ENCODE measurements at places on chromosomes 2 and 18.
A peak's percentile ranks its signal among the peaks of the same experiment; 100 is the strongest.

DNA sequence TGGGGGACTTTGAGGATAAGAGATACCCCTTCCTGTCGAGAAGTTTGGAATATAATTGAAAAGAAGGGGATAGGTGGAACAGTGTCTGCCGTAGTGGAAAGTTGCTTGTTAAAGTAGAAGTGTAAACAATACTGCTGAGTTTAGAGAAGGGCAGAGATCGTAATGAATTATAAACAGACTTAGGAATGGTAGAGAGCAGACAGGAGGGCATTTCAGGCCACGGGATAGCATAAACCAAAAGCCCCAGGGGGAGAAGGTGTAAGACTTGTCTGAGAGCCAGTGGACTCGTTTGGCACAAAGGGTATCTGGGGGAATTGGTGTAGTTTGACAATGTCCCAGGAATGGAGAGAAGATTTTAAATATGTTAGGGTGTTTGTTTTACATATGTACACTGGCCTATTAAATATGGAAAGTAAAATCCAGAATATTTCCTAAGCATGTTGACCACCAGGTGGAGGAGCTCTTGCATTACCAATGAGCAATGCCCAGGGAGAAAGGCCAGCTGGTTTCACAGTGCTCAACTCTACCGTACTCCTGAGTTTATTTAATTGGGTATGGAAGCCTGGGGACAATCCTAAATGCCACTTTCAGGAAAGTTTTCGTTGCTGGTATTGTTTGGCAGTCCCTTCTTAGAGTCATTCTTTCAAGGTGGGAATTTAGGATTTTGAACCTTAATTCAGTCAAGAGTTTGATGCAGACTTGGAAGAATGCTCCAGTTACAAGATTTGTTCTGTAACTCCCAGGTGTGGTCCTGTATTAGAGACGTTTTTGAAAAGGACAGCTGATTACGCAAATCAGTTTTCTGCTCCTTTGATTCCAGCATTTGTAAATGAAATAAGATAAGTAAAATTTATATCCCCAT is 7.5 kb downstream of the COPS8 start:
- DNase-seq = peak; percentile 82

DNA sequence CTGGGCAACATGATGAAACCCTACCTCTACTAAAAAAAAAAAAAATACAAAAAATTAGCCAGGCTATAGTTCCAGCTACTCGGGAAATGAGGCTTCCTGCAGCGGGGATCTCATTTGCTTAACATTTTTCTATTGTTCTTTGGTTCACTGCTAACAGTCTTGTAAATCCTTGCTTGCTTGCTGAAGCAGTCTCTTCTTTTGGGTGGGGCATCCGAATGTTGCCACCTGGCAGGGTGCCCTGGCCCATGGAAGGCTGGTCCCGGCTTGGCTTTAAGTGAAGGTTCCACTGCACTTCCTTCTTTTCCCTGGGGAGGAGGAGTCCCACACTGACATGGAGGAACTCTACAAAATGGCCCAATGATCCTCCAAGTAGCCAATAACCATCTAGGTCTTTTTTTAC is 6.0 kb upstream of the ANKRD29 start:
- DNase-seq = no peak

- DNase-seq = peak; percentile 36
These were observed 52.7 kb upstream of the MAPK4 start for GRCh38 chr18:50507120-50507590.

DNA sequence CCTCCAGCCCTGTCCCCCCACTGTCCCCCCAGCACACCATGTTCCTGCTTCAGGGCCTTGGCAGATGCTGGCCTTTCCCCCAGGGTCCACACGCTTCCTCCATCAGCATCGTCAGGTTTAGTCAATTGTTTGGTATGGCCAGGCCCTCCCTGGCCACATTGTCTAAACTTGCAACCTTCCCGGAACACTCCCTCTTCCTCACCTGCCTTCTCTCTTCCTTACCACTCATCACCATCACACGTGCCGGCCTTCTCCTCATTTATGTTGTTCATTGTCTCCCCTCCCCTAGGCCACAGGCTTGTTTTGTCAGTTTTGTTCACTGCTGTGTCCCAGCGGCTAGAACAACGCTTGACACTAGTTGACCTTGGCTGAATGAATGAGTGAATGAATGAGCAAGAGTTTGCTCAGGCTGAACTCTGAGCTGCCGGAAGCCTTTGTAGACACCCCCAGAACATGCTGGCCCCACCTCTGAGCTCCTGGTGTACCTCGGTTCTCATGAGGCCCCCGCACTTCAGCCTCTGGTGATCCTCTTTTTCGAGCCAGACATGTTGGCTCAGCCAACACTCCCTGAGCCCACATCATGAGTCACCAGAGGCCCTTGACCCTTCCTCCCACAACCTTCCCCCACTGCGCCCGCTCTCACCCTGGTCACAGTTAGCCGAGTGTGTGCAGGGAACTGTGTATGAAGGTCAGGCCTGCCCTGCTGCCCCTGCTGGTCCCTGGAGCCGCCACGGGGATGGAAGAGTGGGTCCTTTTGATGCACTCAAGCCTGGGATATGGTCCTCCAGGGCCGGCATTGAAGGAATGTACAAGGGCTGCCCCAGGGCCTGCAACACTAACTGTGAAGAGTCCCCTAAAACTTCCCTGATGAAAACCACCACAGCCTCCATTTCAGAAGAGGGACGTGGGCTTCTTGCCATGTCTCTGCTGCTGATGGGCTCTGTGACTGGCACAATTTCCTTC is 57.5 kb downstream of the HS1BP3 start:
- DNase-seq = peak; percentile 70

DNA sequence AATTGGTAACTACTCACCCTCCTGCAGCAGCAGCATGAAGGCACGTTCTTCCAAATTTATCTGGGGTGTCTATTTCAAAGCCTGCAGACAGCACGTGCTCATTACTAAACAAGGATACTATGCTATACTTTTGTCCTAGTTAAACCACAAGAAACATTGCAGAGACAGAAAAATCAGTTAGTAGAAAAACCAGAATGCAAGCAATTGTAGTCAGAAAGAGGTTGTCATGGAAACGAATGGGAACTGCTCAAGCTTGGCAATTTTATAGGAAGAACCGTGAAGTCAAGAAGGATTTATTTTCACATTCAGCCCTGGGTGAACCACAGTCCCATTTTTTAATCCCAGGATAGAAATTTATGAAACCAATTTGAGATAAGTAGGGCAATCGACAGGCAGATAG is 162.2 kb upstream of the PGAP1 start:
- peak; percentile 80 for DNase-seq

GRCh38 chr2:141728886-141729285 is 401.9 kb downstream of the LRP1B start:
- no peak for DNase-seq

DNA sequence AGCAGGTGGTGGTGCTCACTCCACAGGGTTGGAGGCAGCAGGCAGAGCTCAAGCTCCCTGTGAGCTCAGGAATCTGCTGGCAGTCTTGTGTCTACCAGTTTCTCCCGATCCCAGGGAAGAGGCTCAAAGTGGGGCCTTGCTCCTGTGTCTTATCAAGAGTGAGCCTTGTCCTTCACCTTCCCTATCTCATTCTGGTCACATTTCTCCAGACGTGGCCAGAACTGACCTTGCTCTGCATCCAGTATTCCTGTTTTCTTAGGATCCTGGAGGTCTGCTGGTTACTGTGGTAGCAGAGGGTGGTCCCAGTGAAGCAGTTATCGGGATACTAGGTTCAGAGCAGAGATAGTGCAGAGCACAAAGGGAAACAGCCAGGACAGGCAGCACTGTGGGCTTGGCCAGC is 47.1 kb upstream of the ASB18 start:
- no peak for DNase-seq

- DNase-seq = no peak
These were observed 12.7 kb upstream of the CABLES1 start for GRCh38 chr18:23122334-23123229.

GRCh38 chr2:237140689-237141285 is 55.1 kb downstream of the COPS8 start:
- no peak for DNase-seq

GRCh38 chr2:201242571-201243277 is 17.6 kb upstream of the CASP8 start:
- no peak for DNase-seq

DNA sequence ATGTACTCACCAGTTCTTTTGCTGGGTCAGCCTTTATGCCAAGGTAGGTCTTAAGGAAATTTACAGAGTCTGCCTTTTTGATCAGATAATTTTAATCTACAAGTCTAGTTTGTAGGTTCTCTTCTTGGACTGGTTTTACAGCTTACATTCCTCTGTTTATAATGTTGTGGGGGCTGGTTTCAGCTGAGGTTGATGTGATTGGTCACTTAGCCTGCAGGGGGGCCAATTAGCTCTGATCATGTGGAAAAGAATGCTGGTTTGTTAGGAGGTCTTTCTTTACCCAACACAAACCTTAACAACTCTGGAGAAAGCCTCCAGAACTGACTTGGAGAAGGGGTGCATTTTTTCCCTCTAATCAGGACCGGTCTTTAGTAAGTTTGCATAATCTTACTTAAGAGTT is at the start of gene KCNJ13:
Gene KCNJ13 (minus strand): TSS at position 131 of the 400 bp plus-strand sequence. CDS start 5,203 bp downstream, outside the sequence.
- no peak for DNase-seq

- DNase-seq = no peak
These were observed 264.6 kb upstream of the STON1 start for GRCh38 chr2:48265169-48266030.

DNA sequence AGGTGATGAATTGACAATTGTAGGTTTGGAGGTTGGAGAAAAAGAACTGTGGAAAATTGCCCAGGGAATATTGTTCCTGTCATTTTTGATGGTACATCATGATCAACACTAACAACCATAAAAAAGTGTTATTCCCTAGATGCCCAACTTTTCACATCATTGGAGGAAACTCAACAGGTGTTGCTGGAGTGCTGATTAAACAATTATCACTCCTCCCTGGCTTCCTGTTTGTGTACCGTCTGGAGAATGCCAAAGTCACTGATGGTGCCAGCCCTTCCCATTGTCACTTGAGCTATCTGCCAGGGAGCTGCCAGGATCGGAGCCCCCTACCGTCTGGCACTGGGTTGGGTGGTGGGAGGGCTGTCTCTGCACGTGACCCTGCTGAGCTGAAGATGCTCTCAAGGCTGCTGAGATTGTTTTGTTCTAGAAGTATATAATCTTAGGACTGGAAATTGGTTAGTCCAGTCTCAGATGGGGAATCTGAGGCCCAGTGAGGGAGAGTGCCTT is 156.9 kb downstream of the PRKCE start:
- DNase-seq = no peak

- peak; percentile 97 for DNase-seq
These were observed 536.9 kb downstream of the TMX3 start for GRCh38 chr18:68177807-68178702.

GRCh38 chr2:205686056-205686782 is 3.9 kb downstream of the NRP2 start:
- DNase-seq = peak; percentile 13

- DNase-seq = no peak
These were observed 81.2 kb downstream of the INSIG2 start for GRCh38 chr2:118169359-118170005.

Data from fibroblast of gingiva (primary cell).